ENCODE measurements at places on chromosomes 12 and 14.

GRCh38 chr12:4435537-4435936 lies 10.1 kb downstream of the FGF6 start:
- no peak for DNase-seq

DNA sequence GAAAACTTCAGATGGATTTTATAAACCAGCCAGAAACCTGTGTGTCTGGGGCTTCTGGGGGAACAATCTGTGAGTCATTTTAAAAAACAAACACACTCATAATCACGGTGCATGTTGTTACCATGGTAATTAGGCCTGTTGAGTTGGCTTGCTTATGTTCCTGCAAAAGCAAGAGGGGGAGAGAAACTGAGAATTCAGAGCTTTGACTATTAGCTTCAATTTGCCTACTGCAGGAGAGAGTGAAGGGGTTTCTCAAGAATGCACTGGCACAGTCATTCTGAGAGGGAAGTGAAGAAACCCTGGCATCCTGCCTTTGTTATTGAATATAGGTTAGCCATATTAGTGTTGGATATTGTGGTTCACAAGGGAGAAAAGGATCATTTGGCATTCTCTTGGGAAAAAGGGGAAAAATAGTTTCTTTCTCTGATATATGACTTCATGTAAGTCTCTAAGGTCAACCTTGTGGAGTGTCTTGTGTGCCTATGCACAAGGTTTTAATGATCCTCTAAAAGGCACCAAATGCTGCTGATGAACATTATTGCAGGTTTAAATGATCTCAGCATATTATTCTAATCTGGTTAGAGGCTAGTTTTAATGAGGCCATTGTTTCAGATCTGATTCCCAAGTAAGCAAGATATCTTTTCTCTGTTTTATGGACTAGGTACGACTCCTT lies 12.9 kb downstream of the GNG2 start:
- no peak for DNase-seq

GRCh38 chr14:65433157-65433556 lies 20.6 kb downstream of the FUT8 start:
- no peak for DNase-seq

- DNase-seq, result no peak
Measured at GRCh38 chr12:120037851-120038250, 48.8 kb downstream of the BICDL1 start.

- no peak for DNase-seq
Measured at GRCh38 chr12:23760495-23760894, 189.0 kb downstream of the SOX5 start.

DNA sequence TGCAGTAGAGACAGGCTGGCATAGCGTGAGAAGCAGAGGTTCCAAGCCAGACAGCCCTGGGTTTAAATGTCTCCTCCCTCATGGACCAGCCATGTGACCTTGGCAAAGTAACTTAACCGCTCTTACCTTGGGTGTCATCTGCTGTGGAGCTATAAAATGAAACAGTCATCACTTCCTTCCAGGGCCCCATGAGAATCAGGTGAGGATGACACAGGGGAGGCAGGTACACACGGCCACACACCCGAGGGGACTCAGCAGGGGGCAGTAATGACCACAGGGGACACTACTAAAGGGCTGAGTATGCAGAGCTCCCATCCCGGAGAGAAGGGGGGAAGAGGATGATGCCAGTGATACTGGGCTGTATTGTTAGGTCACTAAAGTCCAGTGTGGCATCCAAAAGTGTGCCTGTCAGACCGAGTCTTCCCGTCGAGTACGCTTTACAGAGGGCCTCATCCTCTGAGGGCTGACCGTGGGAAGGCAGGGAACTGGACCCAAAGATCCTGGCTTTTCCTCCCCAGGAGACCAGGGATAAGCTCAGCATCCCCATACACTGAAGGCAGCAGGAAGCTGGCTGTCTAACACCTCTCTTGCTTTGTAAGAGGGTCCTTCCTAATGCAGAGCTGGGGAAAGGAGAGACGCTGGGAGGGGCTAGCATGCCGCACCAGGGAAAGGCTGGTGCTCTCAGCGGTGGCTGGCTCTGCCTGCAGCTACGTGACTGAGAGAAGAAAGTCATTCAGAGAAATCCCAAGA lies 94.2 kb downstream of the SINHCAF start:
- no peak for DNase-seq

DNA sequence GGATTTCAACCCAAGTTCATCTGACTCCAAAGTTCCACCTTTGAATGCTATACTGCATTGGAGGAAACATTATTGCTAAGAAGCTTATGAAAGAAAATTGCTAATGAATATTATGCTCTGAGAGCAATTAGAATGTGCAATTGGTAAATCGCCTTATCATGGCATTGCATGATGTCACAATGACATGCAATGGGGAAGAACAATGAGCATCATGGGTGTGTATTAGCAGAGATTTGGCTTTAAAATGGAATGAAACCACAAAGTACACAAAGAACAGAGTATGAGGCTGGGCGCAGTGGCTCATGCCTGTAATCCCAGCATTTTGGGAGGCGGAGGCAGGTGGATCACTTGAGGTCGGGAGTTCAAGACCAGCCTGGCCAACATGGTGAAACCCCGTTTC lies 34.7 kb downstream of the FOS start:
- no peak for DNase-seq

GRCh38 chr14:74418031-74418430 lies 8.0 kb downstream of the SYNDIG1L start:
- DNase-seq, result no peak

GRCh38 chr12:92027701-92028440 lies 117.8 kb downstream of the BTG1 start:
- no peak for DNase-seq

GRCh38 chr12:100963381-100963780 lies 168.8 kb downstream of the ANO4 start:
- no peak for DNase-seq

DNA sequence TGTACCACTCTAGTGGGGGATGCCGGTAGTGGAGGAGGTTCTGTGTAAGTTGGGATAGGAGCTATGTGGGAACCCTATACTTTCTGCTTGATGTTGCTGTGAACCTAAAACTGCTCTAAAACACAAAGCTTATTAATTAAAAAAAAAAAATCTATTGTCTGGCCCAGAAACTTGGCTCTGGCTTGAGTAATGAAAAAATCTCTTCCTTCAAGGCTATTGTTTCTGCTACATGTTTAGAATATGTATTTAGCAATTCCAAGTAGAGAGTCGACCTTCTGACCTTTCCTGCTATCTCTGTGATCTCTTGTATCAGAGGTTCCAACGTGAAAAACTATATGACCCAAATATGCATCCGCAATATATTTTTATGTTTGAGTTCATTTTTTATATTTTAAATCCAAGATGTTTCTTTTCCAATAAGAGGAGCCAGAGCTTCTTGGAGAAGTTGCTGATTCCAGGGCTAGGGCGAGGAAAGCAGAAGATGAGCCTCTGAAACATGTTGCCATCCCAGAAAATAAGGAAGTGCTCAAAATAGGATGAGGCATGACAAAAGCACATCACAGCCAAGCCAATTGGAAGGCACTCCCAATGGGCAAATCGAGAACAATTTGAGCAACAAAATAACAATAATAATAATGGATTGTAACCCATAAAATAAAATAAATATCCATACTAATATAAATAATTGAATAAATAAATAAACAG lies 184.6 kb upstream of the TMEM260 start:
- no peak for DNase-seq

DNA sequence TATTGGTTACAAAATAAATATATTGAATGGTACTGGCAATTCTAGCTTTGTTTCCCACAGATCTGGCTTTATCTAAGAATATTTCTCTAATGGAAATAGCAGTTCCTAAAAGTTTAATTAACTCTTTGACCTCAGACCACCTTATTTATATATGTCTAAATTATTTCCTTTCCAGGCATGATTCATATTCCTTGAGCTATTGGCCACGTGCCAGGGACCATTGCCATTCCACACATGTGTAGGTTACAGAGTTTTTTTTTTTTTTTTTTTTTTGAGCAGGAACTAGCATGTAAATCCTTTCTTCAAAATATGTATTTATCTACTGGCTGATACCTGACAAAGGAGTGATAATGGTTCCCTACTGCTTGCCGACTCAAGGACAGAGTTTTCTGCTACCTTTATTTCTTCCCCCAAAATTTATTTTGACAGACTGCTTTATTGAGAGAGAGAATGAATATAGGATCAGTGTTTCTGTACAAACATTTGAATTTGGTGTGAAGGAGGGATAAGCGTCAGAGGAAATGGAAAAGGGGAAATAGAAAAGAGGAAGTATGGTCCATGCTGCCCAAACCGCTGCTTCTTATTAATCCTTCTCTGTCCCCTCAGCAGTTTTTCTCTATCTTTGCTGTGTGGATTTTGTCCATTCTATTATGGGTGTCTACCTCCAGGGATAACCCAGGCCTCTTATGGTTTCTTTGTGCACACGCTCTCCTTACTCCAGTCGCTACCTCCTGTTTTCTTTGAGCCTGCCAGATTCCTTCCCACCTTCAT lies 36.4 kb downstream of the PDE3A start:
- DNase-seq, result no peak

GRCh38 chr12:42786400-42787148 lies 197.0 kb upstream of the PRICKLE1 start:
- no peak for DNase-seq

DNA sequence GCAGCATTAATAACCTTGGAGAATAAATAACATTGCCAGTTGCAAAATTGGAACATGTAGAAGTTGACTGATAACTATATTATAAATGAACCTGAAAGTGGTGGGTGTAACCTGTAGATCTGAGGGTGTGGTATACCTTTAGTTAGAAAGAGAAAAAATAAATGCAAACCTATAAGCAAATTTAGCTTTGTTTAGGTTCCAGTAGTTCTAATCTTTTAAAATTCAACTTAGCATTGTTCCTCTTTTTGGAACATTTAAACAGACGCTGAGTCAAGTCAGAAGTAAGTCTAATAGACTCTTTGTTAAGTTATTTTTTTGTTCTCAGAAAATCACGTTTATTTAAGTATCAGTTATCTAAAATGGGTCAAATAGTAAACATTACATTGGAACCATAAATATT lies 120.0 kb downstream of the DNAI7 start:
- no peak for DNase-seq

- DNase-seq, result no peak
Measured at GRCh38 chr12:118870551-118870950, 110.8 kb upstream of the SRRM4 start.

GRCh38 chr14:51607711-51608110 lies 44.0 kb upstream of the FRMD6 start:
- DNase-seq, result no peak

All from activated CD4-positive, alpha-beta T cell treated with anti-CD3 and anti-CD28 coated beads, Interleukin-2, amount 50 U/mL, for 4 hours (primary cell).